Esophagus muscularis mucosa (tissue), 4 donors: ENCODE measurements at places on chromosomes 12 and 14. TPM values are rescaled to one million over a fixed set of nuclear protein-coding genes. Genes with fewer than 3 reads are reported as not detected.

DNA sequence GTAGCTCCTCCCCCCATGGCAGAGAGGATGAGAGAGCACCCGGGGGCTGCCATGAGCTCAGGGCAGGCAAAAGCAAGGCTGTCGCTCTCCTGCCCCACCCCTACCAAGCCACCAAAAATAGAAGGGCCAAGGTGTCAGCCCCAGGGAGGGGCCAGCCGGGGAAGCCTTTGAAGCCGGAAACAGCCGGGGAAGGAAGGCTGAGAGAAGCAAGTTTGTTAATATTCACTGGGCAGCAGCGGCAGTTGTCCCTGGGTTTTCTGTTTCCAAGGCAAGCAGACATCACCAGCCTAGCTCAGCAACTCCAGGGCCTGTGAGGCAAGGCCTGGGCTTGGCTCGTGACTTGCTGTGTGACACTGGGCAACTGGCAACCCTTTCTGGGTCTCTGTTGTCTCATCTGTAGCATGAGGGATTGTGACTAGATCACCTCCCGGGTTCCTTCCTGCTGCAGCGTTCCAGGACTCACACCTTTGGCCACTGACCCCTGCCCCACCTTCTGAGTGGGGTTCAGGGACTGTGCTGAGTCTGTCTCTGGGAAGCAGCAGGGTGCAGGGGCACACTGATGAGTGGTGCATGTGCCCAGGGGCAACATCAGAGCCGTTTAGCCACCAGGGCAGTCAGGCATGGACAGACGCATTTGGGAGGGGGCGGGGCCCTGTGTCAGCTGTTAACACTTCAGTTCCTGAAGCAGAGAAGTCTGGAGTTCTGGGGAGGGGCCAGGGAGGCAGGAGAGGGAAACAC is 24.3 kb downstream of the SYNDIG1L start:
- H3K4me1 ChIP-seq: peaks cover 15% of the 10 kb centered on the region
- H3K4me3 ChIP-seq: no peak overlapping the region
- H3K36me3 ChIP-seq: no peaks in the 10 kb centered on the region
- no peak for DNase-seq

GRCh38 chr12:131872154-131873051 is 22.0 kb upstream of the ULK1 start:
- H3K4me3 ChIP-seq: no peak overlapping the region
- no peaks in the 10 kb centered on the region for H3K27me3 ChIP-seq
- H3K27ac ChIP-seq: no peak overlapping the region
- H3K36me3 ChIP-seq: no peaks in the 10 kb centered on the region

- no peaks in the 10 kb centered on the region for H3K27me3 ChIP-seq
- no peak for DNase-seq
- H3K4me1 ChIP-seq: no peaks in the 10 kb centered on the region
Observed at GRCh38 chr14:29462321-29462720, 465.3 kb downstream of the PRKD1 start.

- H3K27me3 ChIP-seq: no peaks in the 10 kb centered on the region
- no peaks in the 10 kb centered on the region for H3K4me1 ChIP-seq
- H3K4me3 ChIP-seq: no peak overlapping the region
- no peak for DNase-seq
Observed at GRCh38 chr14:30641207-30641606, 19.1 kb downstream of the SCFD1 start.

DNA sequence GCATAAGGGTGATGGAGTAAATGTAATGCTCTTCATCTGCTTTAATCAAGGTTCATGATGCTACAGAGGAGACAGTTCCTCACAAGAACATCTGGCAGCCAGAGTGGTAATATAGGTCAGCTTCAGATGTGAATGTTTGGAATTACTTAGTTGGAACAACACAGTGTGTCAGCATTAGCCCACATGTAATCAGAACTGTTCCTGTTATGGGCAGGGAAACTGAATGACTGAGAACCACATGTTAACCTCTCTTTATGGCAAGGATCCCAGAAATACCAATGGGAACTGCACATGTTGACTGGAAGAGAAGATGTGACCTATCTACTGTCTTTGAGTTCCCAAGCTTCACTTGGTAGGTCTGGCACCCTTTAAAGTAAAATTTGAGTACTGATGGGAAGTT is 390.1 kb upstream of the PDE3A start:
- H3K27me3 ChIP-seq: no peaks in the 10 kb centered on the region
- H3K4me1 ChIP-seq: no peaks in the 10 kb centered on the region
- no peak for DNase-seq
- no peak overlapping the region for H3K4me3 ChIP-seq
- H3K27ac ChIP-seq: no peak overlapping the region

LMNTD1 gene
- 0.75 TPM for total RNA-seq

SCN8A gene
- 0.33 TPM for total RNA-seq

LRP1-AS gene
- not detected for total RNA-seq

NFATC4 gene
- 65.2 TPM for total RNA-seq

SPPL3 gene
- total RNA-seq: 22.8 TPM

- H3K4me3 ChIP-seq: no peak overlapping the region
- no peak overlapping the region for H3K27ac ChIP-seq
- no peaks in the 10 kb centered on the region for H3K27me3 ChIP-seq
- DNase-seq: peak; percentile 72
- no peaks in the 10 kb centered on the region for H3K36me3 ChIP-seq
Observed at GRCh38 chr12:127363392-127363791, 903.6 kb upstream of the TMEM132C start.

GRCh38 chr12:44859998-44860689 is 16.0 kb downstream of the NELL2 start:
- H3K4me3 ChIP-seq: no peak overlapping the region
- no peak overlapping the region for H3K27ac ChIP-seq
- DNase-seq: no peak
- H3K27me3 ChIP-seq: no peaks in the 10 kb centered on the region
- no peaks in the 10 kb centered on the region for H3K36me3 ChIP-seq

- no peaks in the 10 kb centered on the region for H3K27me3 ChIP-seq
- H3K4me3 ChIP-seq: no peak overlapping the region
- no peak for DNase-seq
Observed at GRCh38 chr12:101021911-101022388, 188.1 kb downstream of the SLC5A8 start.

- H3K27ac ChIP-seq: no peak overlapping the region
- no peaks in the 10 kb centered on the region for H3K36me3 ChIP-seq
- no peak overlapping the region for H3K4me3 ChIP-seq
- no peaks in the 10 kb centered on the region for H3K4me1 ChIP-seq
Observed at GRCh38 chr12:109687250-109687649, 26.4 kb upstream of the FAM222A start.

DNA sequence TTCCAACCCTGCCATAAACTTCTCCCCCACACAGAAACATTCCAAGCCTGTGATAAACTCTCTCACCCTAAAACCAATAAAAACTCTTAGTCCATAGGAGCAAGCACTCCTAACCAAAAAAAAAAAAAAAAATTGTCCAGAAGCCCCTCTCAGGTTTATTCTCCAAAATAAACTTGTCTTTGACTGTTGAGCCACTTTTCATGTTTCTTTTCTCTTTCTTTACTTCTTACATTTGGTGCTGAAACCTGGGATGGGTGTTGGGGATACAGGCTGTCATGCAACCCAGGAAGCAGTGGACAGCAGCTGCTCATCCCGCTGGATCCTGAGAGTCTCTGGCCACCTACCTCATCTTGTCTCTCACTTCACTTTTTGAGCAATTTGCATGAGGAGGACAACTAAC is 2.0 kb upstream of the ADAM20 start:
- H3K4me3 ChIP-seq: no peak overlapping the region
- no peaks in the 10 kb centered on the region for H3K27me3 ChIP-seq
- no peaks in the 10 kb centered on the region for H3K4me1 ChIP-seq
- DNase-seq: no peak
- no peak overlapping the region for H3K27ac ChIP-seq

DNA sequence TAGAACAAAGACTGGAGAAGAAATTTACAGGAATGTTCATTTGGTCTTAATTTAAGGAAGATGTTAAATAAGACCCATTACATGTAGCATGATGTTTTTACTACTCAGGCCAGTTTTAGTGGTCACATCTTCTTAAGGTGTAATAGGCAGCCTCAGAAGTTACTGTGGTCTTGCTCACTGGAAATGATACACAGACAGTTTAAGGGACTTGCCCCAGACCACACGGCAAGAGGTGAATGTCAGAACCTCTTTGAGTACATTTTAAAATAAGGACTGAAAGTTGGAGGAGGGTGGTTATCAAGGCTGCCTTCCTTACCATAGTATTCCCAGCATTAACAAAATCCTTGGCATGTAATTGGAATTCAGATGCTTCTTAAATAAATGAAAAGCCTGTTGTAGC is 37.9 kb downstream of the LRRK2 start:
- no peaks in the 10 kb centered on the region for H3K27me3 ChIP-seq
- H3K36me3 ChIP-seq: peaks cover 18% of the 10 kb centered on the region
- no peak overlapping the region for H3K27ac ChIP-seq
- no peak for DNase-seq
- H3K4me1 ChIP-seq: no peaks in the 10 kb centered on the region

DNA sequence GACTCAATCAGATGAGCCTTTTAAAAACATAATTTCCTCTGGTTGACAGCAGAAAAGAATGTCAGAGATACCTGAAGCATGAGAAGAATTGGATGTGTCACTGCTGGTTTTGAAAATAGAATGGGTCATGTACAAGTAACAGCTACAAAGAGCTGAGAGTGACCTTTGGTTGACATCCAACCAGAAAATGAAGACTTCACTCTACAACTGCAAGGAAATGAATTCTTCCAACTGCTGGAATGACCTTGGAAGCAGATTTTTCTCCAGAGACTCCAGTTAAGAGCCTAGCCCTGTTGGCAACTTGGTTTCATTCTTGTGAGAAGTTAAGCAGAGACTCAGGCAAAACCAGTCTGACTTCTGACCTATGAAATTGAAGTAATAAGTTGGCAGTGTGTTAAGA is 505.9 kb downstream of the SLC16A7 start:
- no peaks in the 10 kb centered on the region for H3K36me3 ChIP-seq
- no peak for DNase-seq
- H3K27me3 ChIP-seq: no peaks in the 10 kb centered on the region
- H3K4me3 ChIP-seq: no peak overlapping the region

TPH2 gene
- 0.11 TPM for total RNA-seq

DNA sequence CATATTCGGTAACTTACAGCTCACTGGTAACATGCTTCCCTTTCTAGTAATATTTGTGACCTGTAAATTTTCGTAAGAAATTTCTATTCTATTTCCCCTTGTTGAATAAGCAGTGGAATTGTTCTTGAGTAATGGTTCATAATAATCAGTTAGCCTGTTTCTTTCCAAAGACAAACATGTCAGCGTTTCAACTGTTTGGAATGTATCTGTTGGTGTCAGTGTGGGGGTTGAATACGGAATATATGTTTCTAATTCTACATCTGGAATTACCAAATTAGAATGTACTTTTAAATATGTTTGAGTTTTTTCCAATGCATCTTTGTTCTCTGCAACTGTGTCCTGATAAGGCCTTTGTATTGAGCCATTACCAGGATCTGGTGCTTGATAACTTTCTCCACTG is 2.0 kb downstream of the BBS10 start:
- DNase-seq: no peak
- H3K4me3 ChIP-seq: no peak overlapping the region
- H3K36me3 ChIP-seq: no peaks in the 10 kb centered on the region
- H3K4me1 ChIP-seq: peaks cover 30% of the 10 kb centered on the region

GRCh38 chr14:51520087-51520486 is 131.6 kb upstream of the FRMD6 start:
- no peaks in the 10 kb centered on the region for H3K36me3 ChIP-seq
- H3K27me3 ChIP-seq: no peaks in the 10 kb centered on the region
- no peak for DNase-seq
- no peaks in the 10 kb centered on the region for H3K4me1 ChIP-seq

FGF23 gene
- not detected for total RNA-seq

DNA sequence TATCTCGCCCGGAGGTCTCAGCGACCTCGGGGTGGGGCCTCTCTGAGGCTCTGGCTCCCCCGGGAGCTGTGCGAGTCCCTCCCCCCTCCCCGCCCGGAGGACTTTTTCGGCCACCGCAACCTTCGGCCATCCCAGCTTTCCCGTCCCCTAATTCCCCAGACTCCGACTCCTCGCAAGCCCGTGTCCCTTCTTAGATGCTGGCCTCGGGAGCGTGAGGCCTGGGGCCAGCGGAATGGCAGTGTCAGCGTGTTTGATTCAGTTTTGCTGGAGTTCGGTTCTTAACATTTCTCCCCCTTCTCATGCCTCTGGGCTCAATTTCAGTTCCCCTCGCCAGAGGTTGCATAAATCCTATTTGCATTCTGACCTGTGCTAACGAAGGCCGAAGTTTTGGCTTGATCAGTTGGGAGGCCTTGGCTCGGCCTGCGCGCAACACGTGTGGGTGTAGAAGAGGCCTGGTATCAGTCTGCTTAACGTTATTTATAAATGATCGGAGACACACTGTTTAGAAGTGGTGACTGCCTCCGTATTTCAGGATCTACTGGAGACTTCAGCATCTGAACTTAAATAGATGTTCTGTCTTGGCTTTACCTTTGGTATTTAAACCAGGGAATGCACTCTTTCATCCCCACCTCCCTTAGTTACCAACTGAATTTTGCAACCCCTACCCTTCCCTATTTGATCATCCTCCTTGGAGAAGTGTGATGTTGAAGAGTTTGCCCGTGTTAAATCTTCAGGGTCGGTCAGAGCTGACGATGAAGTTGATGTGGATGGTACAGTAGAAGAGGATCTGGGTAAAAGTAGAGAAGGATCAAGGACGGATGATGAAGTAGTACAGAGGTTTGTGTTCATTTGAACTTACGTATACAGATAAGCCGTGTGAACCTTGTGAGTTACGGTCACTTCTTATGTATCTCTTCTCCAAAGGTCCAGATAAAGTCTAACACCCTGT is 851 bp downstream of the HSP90B1 start:
- peaks cover 40% of the 10 kb centered on the region for H3K36me3 ChIP-seq
- DNase-seq: peak; percentile 92
- peaks cover 38% of the 10 kb centered on the region for H3K4me1 ChIP-seq
- H3K27me3 ChIP-seq: no peaks in the 10 kb centered on the region
- peak overlapping the region; percentile 93 for H3K27ac ChIP-seq

TAS2R9 gene
- total RNA-seq: not detected

INHBC gene
- not detected for total RNA-seq

GRCh38 chr12:56162468-56163290 is 4.5 kb downstream of the MYL6 start:
- H3K27ac ChIP-seq: peak overlapping the region; percentile 95
- DNase-seq: no peak
- peaks cover 55% of the 10 kb centered on the region for H3K4me1 ChIP-seq
- no peaks in the 10 kb centered on the region for H3K27me3 ChIP-seq
- H3K36me3 ChIP-seq: peaks cover 84% of the 10 kb centered on the region

- H3K4me3 ChIP-seq: no peak overlapping the region
- no peak overlapping the region for H3K27ac ChIP-seq
- no peaks in the 10 kb centered on the region for H3K27me3 ChIP-seq
- no peaks in the 10 kb centered on the region for H3K4me1 ChIP-seq
Observed at GRCh38 chr14:64857979-64858744, 21.5 kb downstream of the SPTB start.

DNA sequence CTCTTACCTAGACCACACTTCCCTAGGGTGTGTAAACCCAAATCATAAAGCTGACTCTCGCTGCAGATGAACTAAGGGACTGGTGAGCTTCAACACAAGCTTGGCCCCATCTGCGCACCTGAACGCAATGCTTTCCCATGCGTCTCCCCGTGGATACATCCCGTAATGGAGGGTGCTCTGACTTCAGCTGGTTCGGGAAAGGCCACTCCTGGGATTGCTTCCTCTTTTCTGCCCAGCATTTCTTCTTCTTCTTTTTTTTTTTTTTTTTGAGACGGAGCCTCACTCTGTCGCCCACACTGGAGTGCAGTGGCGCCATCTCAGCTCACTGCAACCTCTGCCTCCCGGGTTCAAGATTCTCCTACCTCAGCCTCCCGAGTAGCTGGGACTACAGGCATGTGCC is 27.7 kb upstream of the ETFBKMT start:
- no peak overlapping the region for H3K4me3 ChIP-seq
- DNase-seq: no peak
- no peaks in the 10 kb centered on the region for H3K36me3 ChIP-seq
- H3K4me1 ChIP-seq: peaks cover 17% of the 10 kb centered on the region

- no peak overlapping the region for H3K4me3 ChIP-seq
- DNase-seq: no peak
- no peaks in the 10 kb centered on the region for H3K4me1 ChIP-seq
- no peaks in the 10 kb centered on the region for H3K36me3 ChIP-seq
- H3K27ac ChIP-seq: no peak overlapping the region
Observed at GRCh38 chr14:86179980-86180379, 650.0 kb downstream of the FLRT2 start.
